Activated CD8-positive, alpha-beta memory T cell treated with anti-CD3 and anti-CD28 coated beads for 48 hours (primary cell): ENCODE measurements at places on chromosomes 3 and 15.

- DNase-seq: no peak
Measured at GRCh38 chr3:59052803-59053411, 3.1 kb upstream of the CFAP20DC start.

DNA sequence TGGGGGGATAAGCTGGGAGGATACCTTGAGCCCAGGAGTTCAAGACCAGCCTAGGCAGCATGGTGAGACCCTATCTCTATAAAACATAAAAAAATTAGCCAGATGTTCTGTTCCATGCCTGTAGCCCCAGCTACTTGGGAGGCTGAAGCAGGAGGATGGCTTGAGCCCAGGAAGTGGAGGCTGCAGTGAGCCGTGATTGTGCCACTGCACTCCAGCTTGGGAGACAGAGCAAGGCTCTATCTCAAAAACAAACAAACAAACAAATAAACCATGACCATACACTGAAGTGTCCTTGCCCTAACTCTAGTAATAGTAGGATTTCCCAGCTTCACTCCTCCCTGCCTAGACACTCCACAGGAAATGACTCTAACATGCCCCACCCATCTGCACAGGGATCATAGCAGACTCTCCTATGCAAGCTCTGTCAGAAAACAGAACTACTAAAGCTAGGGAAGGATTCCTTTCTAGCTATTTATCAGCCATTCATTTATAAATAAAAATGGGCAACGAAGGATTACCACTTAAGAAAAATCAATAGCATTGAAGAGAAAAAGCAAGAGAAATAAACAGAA, 4.6 kb downstream of the ERICH6 start:
- DNase-seq: no peak

- no peak for DNase-seq
Measured at GRCh38 chr3:138184994-138185393, 2.1 kb upstream of the ARMC8 start.

DNA sequence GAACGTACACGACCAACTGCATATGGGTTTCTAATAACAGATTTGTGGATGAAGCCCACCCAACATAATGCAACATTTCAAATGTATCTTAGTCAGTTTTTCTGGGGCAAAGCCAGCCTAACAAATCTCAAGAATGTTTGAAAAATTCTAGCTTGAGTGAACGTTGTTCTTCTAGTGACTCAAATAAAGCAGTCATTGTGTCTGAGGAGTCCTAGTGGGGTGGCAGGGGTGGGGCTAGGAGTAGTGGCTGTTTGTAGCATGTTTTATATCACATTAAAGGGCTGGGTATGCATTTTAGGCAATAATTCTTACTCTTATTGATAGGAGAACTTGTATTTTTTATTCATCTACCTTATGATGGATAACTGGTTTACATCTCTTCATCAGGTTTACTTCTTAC, 6.0 kb downstream of the B3GNT5 start:
- no peak for DNase-seq

GRCh38 chr3:29281344-29282241, 722 bp downstream of the RBMS3 start:
- no peak for DNase-seq

GRCh38 chr3:52471371-52472238, 16.2 kb downstream of the NISCH start:
- no peak for DNase-seq
